Small intestine (tissue), 16 donors: ENCODE measurements at places on chromosomes 2 and 18. TPM values are rescaled to one million over a fixed set of nuclear protein-coding genes. Genes with fewer than 3 reads are reported as not detected.

The TFCP2L1 gene
- 0.66 TPM for polyA plus RNA-seq

The TM4SF20 gene
- polyA plus RNA-seq, result 336 TPM

The ALK gene
- polyA plus RNA-seq, result not detected

GRCh38 chr2:25204190-25204838 is 35.9 kb upstream of the POMC start:
- peak; percentile 56 for DNase-seq

DNA sequence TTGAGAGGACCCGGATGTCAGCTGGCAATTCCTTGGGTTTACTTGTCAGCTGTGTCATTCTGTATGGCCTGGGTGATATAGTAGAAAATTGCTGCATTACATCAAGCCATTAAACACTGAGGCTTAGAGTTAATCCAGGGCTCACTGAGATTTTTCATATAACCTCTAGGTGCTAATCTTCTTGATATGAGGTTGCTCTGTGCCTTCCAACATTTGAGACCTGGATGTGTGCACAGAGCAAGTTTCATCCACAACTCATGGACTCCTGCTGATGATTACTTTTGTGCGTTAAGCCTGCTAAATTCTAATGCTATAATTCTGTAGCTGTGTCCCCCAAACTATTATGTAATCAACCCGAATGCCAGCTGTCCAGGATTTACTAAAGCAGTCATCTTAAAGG is 178.4 kb upstream of the CDH20 start:
- DNase-seq, result no peak

DNA sequence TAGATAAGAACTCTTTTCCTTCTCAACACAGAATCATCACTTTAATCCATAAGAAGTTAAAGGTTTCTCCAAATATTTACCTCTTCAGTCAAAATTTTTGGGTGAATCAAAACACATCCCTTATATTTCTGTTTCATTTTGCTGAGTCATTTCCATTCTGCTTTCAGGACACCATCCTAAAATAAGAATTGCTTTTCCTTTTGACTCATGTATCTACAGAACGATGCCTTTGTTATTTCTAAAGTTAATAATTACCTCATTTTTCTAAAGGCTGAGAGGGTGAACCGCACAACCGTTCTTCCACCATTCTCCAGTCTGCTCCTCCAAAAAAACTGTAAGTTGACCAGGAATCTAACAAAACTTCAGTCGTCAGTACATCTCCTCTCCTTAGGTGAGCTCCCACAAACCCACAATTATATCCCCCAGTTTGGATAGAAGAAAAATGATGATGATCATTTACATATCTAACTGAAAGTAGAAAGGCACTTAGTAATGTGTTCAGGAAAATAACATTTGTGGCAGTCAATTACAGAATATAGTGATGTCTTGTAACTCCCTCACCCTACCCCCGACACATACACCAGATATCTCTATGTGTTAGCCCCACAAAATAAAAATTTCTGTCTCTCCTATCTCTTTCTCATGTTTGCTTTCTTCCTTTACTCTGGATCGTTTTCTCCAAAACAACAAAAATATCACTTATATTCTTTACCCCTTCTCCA is 162.5 kb downstream of the RAD51AP2 start:
- no peak for DNase-seq
